ENCODE measurements at places on chromosomes 7 and 10. TPM values are rescaled to one million over a fixed set of nuclear protein-coding genes. Genes with fewer than 3 reads are reported as not detected.

The OGDHL gene
- polyA plus RNA-seq = 9.2 TPM

The GNG11 gene
- polyA plus RNA-seq = 12.1 TPM

The ZNF488 gene
- polyA plus RNA-seq = not detected

- H3K27ac ChIP-seq = no peak overlapping the region
- no peak overlapping the region for H3K4me3 ChIP-seq
- no peaks in the 10 kb centered on the region for H3K4me1 ChIP-seq
- H3K36me3 ChIP-seq = no peaks in the 10 kb centered on the region
- no peaks in the 10 kb centered on the region for H3K27me3 ChIP-seq
Observed at GRCh38 chr10:47159361-47160260, 140.4 kb upstream of the GDF10 start.

- no peaks in the 10 kb centered on the region for H3K4me1 ChIP-seq
- no peak for DNase-seq
- no peak overlapping the region for H3K4me3 ChIP-seq
- H3K27ac ChIP-seq = no peak overlapping the region
- no peaks in the 10 kb centered on the region for H3K36me3 ChIP-seq
Observed at GRCh38 chr10:118865998-118866693, 111.4 kb upstream of the CACUL1 start.

- H3K36me3 ChIP-seq = no peaks in the 10 kb centered on the region
- H3K4me3 ChIP-seq = no peak overlapping the region
- H3K27ac ChIP-seq = no peak overlapping the region
- no peaks in the 10 kb centered on the region for H3K27me3 ChIP-seq
- DNase-seq = no peak
Observed at GRCh38 chr10:131271195-131271880, 40.2 kb downstream of the TCERG1L start.

DNA sequence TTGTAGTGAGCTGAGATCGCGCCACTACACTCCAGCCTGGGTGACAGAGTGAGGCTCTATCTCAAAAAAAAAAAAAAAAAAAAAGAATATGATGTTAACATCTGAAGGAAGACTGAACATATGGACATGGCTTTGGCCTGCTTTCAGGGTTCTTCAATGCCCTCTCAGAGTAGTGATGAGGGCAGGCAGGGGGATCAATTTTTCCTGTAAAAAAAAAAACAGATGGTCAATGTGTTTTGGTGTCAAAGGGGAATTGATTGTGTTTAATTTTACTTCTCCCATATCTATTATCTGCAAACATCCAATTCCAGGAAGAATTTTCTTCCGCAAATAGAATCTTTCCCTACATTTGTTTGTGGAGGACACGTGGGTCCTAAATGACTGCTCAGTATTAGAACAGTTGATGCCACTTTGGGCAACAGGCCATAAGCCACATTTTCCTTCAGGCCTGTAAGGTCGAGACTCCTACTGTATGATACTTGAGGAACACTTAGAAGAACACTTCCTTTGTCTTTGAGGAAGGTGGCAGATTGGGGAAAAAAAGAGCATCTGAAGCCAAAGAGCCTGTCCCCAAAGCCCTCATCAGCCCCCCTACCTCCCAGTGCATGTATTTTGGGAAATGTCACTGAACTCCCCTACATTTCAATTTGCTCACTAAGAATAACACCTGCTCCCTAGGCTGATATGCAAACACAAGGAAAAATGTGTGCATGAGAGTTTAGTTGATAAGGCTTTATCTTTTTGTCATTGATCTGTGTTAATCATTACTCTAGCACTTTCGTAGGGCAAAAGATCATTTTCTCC is 28.3 kb downstream of the MGAM2 start:
- H3K4me1 ChIP-seq = peaks cover 9% of the 10 kb centered on the region
- H3K27ac ChIP-seq = no peak overlapping the region
- H3K36me3 ChIP-seq = no peaks in the 10 kb centered on the region
- DNase-seq = no peak

GRCh38 chr7:124712017-124712416 is 53.6 kb downstream of the GPR37 start:
- H3K27ac ChIP-seq = no peak overlapping the region
- no peaks in the 10 kb centered on the region for H3K36me3 ChIP-seq
- no peaks in the 10 kb centered on the region for H3K4me1 ChIP-seq
- DNase-seq = no peak
- H3K27me3 ChIP-seq = no peaks in the 10 kb centered on the region

GRCh38 chr10:101130984-101131961 is at the start of gene TLX1:
Gene TLX1 (plus strand): TSS chr10:101131300. CDS start chr10:101131542, 242 bp downstream.
- H3K27ac ChIP-seq = no peak within 1 kb of the TSS
- no peaks in the 10 kb centered on the region for H3K36me3 ChIP-seq
- no peaks in the 10 kb centered on the region for H3K4me1 ChIP-seq
- H3K4me3 ChIP-seq = peak within 1 kb of the TSS; percentile 11

GRCh38 chr7:117950601-117951260 is 77.5 kb upstream of the CTTNBP2 start:
- no peak overlapping the region for H3K4me3 ChIP-seq
- no peak overlapping the region for H3K27ac ChIP-seq
- no peaks in the 10 kb centered on the region for H3K4me1 ChIP-seq
- no peaks in the 10 kb centered on the region for H3K36me3 ChIP-seq
- no peak for DNase-seq
- H3K27me3 ChIP-seq = no peaks in the 10 kb centered on the region

- H3K27me3 ChIP-seq = no peaks in the 10 kb centered on the region
- DNase-seq = no peak
- H3K4me3 ChIP-seq = no peak overlapping the region
- no peaks in the 10 kb centered on the region for H3K36me3 ChIP-seq
- no peak overlapping the region for H3K27ac ChIP-seq
Observed at GRCh38 chr7:36057323-36057722, 95.7 kb upstream of the EEPD1 start.

The MEST gene
- polyA plus RNA-seq = 21.2 TPM

DNA sequence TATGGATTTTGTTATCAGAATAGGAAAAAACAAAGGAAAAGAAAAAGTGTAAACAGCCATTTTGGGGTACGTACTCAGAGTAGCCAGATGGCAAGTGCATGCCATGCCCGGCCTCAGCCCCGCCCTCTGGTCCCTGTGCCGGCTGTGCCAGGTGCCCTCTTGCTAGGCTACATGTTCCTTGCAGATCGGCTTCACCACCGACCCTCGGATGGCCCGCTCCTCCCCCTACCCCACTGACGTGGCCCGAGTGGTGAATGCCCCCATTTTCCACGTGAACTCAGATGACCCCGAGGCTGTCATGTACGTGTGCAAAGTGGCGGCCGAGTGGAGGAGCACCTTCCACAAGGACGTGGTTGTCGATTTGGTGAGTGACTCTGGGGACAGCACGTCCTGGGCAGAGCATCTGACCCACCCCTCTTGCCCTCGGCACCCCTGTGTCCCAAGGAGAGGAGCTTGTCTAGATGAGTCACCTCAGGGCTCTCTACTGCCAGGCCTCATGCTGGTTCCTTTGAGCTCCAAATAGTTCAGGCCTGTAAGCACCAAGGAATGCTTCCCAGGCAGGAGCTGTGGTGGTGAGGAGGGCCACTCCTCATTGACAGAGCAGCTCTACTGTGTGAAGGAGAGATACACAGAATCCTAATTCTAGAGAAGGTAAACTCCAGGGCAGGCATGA is 54.9 kb upstream of the ZMIZ2 start:
- peaks cover 30% of the 10 kb centered on the region for H3K36me3 ChIP-seq
- H3K27me3 ChIP-seq = no peaks in the 10 kb centered on the region
- no peaks in the 10 kb centered on the region for H3K4me1 ChIP-seq
- H3K27ac ChIP-seq = no peak overlapping the region
- no peak for DNase-seq
- H3K4me3 ChIP-seq = no peak overlapping the region

The ODAD2 gene
- polyA plus RNA-seq = 0.52 TPM

The LIPF gene
- polyA plus RNA-seq = not detected

The RTKN2 gene
- 0.16 TPM for polyA plus RNA-seq

The AGR3 gene
- 5.6 TPM for polyA plus RNA-seq

DNA sequence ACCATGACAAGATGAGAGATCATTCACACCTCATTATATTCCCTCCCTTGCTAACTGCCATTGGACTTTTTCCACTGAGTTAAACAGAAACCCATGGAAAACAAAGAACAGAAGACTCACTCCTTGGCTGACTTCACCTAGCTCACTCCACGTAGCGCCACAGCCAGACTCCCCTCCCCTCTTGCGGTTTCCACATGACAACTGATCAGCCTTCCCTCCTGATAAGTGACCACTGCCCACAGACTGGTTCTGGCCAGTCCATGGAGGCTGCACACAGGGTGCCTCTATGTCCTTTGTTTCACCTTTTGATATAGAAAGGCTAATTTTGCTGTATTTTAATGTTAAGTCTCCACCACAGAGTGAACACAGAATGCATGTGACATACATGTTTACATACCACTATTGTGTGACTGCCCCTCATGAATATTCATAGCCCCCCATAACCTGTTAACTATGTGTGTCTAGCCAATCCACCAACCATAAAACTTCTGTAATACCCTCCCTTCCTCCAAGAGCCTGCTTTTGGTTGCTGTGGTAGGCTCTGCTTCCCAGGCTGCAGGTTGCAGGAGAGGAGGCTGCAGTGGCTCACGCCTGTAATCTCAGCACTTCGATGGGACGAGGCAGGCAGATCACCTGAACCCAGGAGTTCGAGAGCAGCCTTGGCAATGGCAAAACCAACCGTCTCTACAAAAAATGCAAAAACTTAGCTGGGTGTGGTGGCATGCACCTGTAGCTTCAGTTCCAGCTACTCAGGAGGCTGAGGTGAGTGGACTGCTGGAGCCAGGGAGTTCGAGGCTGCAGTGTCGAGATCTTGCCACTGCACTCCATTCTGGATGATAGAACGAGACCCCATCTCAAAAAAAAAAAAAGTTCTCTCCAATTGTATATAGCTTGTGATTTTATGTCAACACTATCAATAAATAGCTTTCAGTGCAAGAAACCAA is 10.0 kb upstream of the IFIT5 start:
- H3K27me3 ChIP-seq = no peaks in the 10 kb centered on the region
- H3K36me3 ChIP-seq = no peaks in the 10 kb centered on the region
- no peaks in the 10 kb centered on the region for H3K4me1 ChIP-seq
- H3K4me3 ChIP-seq = no peak overlapping the region
- no peak for DNase-seq

- no peak overlapping the region for H3K27ac ChIP-seq
- no peaks in the 10 kb centered on the region for H3K27me3 ChIP-seq
- no peaks in the 10 kb centered on the region for H3K36me3 ChIP-seq
- no peak for DNase-seq
Observed at GRCh38 chr7:18018296-18019215, 9.1 kb downstream of the PRPS1L1 start.

The MARVELD1 gene
- polyA plus RNA-seq = 7.1 TPM

DNA sequence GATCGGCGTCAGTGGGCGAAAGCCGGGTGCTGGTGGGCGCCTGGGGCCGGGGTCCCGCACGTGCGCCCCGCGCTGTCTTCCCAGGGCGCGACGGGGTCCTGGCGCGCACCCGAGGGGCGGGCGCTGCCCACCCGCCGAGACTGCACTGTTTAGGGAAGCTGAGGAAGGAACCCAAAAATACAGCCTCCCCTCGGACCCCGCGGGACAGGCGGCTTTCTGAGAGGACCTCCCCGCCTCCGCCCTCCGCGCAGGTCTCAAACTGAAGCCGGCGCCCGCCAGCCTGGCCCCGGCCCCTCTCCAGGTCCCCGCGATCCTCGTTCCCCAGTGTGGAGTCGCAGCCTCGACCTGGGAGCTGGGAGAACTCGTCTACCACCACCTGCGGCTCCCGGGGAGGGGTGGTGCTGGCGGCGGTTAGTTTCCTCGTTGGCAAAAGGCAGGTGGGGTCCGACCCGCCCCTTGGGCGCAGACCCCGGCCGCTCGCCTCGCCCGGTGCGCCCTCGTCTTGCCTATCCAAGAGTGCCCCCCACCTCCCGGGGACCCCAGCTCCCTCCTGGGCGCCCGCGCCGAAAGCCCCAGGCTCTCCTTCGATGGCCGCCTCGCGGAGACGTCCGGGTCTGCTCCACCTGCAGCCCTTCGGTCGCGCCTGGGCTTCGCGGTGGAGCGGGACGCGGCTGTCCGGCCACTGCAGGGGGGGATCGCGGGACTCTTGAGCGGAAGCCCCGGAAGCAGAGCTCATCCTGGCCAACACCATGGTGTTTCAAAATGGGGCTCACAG is 1.1 kb downstream of the EGFR start:
- H3K27ac ChIP-seq = peak overlapping the region; percentile 93
- H3K4me3 ChIP-seq = peak overlapping the region; percentile 88
- H3K27me3 ChIP-seq = no peaks in the 10 kb centered on the region
- H3K36me3 ChIP-seq = no peaks in the 10 kb centered on the region
- H3K4me1 ChIP-seq = no peaks in the 10 kb centered on the region

- no peaks in the 10 kb centered on the region for H3K4me1 ChIP-seq
- no peak overlapping the region for H3K4me3 ChIP-seq
- H3K36me3 ChIP-seq = no peaks in the 10 kb centered on the region
- no peak overlapping the region for H3K27ac ChIP-seq
- no peak for DNase-seq
Observed at GRCh38 chr7:44374007-44374763, 48.8 kb upstream of the CAMK2B start.

- no peak for DNase-seq
- H3K4me3 ChIP-seq = no peak overlapping the region
- no peaks in the 10 kb centered on the region for H3K4me1 ChIP-seq
- H3K27ac ChIP-seq = no peak overlapping the region
- no peaks in the 10 kb centered on the region for H3K36me3 ChIP-seq
Observed at GRCh38 chr7:90850471-90850870, 254.3 kb downstream of the CDK14 start.

DNA sequence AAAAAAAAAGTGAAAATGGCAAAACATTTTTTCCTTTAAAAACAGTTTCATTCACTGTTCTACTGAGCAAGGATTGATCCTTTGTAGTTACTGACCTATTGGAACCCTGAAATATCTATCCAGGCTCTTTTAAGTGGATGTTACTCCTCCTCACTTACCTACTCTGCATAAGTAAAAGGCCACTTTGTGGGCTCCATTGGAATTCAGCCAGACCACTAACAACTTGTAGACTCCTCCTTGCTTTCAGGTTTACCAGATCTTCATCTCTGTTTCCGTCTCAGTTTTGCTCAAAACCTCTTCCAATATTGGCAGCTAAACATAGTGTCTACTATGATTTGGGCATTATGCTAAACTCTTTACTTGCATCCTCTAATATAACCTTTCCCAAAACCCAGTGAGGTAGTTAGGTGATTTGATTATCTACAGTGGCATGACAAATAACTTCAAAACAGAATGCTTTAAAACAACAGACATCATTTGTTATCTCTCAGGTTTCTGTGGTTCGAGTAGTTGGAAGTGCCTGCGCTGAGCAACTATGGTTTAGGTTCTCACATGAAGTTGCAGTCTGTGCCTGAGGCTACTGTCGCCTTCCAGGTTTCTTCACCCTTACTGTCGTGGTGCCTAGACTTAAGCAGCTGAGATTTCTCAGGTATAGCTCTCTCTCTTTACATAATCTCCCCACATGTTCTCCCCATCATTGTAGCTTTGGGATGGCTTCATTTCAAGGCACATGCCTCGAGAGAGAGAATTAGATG is 698.2 kb downstream of the REEP3 start:
- no peaks in the 10 kb centered on the region for H3K36me3 ChIP-seq
- no peaks in the 10 kb centered on the region for H3K4me1 ChIP-seq
- no peaks in the 10 kb centered on the region for H3K27me3 ChIP-seq

The WNT8B gene
- polyA plus RNA-seq = 0.08 TPM
